ENCODE measurements at places on chromosomes 11 and 22. TPM values are rescaled to one million over a fixed set of nuclear protein-coding genes. Genes with fewer than 3 reads are reported as not detected.

The ATG13 gene
- total RNA-seq: 118 TPM

The C11orf86 gene
- total RNA-seq: not detected

The SOX6 gene
- total RNA-seq: not detected

The C11orf87 gene
- total RNA-seq: 0.76 TPM

GRCh38 chr22:21803811-21804249 is 63.6 kb downstream of the MAPK1 start:
- DNase-seq: no peak

DNA sequence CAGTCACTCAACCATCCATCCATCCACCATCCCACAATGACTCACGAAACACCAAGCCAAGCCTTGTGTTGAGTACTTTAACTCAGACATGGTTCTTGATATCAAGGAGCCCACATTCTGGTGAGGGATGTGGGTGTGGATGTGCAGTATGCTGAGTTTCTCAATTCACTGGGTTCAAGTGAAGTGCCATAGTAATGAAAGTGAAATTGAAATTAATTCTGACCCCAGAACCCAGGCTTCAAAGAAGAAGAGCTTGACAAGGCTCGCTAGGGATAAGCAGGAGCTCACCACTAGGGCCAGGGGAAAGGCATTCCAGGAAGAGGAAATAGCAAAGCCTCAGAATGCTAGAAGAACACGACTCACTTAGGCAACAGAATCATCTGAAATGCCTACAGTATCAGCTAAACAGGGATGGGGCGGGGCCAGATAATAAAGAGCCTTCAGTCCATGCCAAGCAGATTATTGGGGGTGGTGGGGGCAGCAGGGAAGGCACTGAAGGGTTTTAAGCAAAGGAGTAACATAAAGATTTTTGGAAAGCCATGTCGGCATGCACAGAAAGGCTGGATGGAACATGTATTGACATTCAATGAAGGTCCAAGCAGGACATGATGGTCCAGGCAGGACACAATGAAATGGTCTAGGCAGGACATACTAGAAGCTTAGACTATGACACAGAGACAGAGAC is 37.2 kb downstream of the RTL6 start:
- no peak for DNase-seq

GRCh38 chr11:72293391-72293790 is 49.4 kb upstream of the PHOX2A start:
- no peak for DNase-seq

GRCh38 chr22:23529166-23530103 is 50.7 kb downstream of the IGLL1 start:
- DNase-seq: no peak

DNA sequence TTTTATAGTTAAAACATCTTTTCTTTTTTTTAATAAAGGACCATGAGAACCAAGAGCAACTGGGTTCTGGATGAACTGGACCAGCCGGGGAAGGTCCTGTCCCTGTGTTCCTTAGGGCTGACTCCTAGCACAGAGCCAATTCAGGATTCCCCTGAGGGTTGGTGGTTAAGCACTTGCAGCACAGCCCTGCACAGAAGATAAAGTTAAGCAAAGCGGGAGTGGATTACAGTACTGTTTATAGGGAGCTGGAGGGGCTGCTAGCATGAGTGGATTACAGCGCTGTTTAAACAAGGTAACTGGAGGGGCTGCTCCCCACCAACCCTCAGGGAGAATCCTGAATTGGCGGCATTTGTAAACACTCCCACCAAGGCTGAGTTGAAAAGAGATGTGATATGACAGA is 90.6 kb downstream of the CELSR1 start:
- DNase-seq: no peak

- DNase-seq: no peak
These were observed 74.5 kb upstream of the RAB38 start for GRCh38 chr11:88249706-88250105.

GRCh38 chr22:31501738-31502137 is 5.4 kb downstream of the SFI1 start:
- DNase-seq: no peak

- no peak for DNase-seq
These were observed 11.1 kb downstream of the MICAL2 start for GRCh38 chr11:12121517-12121916.

DNA sequence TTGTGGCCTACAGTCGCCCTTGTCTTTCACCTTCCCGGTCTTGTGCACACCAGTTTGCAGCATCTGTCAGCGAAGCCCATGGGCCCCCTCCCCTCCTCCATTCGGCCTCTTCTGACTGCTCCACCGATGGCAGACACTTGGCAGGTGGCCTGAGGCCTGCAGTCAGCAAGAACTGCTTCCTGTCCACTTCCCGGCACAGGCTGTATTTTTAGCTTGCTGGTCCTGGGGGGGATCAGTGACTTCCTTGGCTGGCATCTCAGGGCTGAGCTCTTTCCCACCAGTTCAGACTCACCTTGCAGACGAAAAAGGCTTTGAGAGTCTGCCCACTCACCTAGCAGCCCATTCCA is 106.4 kb downstream of the SYN3 start:
- DNase-seq: no peak

- no peak for DNase-seq
These were observed 9.1 kb upstream of the RAC2 start for GRCh38 chr22:37253126-37253660.

GRCh38 chr11:129277198-129277843 is 85.2 kb upstream of the ARHGAP32 start:
- DNase-seq: peak; percentile 20

GRCh38 chr11:82998697-82999096 is 73.0 kb downstream of the RAB30 start:
- no peak for DNase-seq

All from GM23248 (cell line).